Heart left ventricle (tissue), 16 donors: ENCODE measurements at places on chromosomes 5 and 9. TPM values are rescaled to one million over a fixed set of nuclear protein-coding genes. Genes with fewer than 3 reads are reported as not detected.

CCNI2 gene
- not detected for total RNA-seq

DNA sequence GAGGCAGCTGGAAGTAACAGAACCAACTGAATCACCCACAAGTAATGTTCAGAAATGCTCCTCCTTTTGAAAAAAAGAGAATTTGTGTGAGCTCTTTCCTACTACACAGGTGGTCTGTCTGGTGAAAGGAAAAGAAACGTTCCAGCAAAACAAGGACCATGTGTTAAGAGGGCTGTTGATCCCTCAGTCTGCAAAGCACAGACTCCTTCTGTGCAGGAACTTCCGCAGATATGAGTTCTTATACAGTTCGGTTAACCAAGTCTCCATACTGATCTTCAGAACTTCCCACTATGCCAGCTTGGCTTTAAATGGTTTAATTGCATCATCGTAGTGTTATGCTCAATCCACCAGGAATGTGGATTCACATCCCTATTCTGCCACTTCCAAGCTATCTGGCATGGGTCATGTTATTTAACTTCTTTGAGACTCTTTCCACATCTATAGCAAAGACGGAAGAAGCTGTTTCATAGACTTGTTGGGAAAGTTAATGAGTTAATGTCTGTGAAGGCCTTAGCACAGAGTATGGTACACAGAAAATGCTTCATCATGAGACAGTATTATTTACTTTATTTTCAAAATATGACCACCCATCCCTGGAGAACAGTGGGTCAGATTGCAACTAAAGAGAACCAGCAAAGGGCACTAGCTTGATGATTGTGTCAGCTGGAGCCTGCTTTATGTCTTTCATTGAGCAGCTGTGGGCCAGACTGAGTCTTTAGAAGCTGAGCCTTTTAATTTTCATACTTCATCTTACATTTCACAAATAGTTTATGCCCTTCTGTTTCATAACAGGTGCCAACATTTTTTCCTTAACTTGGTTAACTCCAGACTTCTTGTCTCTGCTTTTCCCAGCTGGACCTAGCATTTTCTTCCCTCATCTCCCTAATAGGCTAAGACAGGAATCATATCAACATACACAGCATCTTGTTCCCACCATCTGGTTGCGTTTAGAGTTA, 89.9 kb downstream of the MAMDC2 start:
- no peak for DNase-seq

DNA sequence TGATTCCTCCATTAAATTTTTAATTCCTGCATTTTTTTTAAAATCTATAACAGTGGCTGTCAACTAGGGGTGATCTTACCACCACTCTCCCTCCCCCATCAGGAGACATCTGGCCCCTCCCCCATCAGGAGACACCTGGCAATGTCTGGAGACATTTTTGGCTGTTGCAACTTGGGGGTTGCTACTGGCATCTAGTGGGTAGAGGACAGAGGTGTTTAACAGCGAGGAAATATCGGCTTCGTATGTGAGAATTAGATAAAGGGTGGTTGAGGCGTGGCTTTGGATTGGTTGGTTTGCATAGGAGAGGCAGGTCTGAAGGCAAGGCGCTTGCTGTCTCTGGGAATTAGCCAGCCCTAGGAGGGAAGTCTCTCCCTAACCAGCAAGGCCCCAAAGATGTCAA, 10.5 kb downstream of the CDHR2 start:
- no peak for DNase-seq

TMEFF1 gene
- total RNA-seq = not detected

TMC1 gene
- total RNA-seq = 0.07 TPM

BSPRY gene
- total RNA-seq = 7.6 TPM

GRCh38 chr9:27248702-27249101, 48.2 kb downstream of the EQTN start:
- no peak for DNase-seq

- no peak for DNase-seq
These were observed 8.8 kb upstream of the RNF183 start for GRCh38 chr9:113311961-113312360.

GRCh38 chr5:97838214-97838613, 655.2 kb upstream of the RIOK2 start:
- DNase-seq = no peak

- DNase-seq = no peak
These were observed 2.3 kb upstream of the CTNND2 start for GRCh38 chr5:11906497-11906896.
